ENCODE measurements at places on chromosomes 11 and 22.

- no peak for DNase-seq
Measured at GRCh38 chr22:50015451-50016307, 3.1 kb upstream of the IL17REL start.

- peak; percentile 63 for DNase-seq
Measured at GRCh38 chr11:108199446-108200321, 22.8 kb downstream of the NPAT start.

- no peak for DNase-seq
Measured at GRCh38 chr11:134656861-134657540, 245.0 kb upstream of the B3GAT1 start.

DNA sequence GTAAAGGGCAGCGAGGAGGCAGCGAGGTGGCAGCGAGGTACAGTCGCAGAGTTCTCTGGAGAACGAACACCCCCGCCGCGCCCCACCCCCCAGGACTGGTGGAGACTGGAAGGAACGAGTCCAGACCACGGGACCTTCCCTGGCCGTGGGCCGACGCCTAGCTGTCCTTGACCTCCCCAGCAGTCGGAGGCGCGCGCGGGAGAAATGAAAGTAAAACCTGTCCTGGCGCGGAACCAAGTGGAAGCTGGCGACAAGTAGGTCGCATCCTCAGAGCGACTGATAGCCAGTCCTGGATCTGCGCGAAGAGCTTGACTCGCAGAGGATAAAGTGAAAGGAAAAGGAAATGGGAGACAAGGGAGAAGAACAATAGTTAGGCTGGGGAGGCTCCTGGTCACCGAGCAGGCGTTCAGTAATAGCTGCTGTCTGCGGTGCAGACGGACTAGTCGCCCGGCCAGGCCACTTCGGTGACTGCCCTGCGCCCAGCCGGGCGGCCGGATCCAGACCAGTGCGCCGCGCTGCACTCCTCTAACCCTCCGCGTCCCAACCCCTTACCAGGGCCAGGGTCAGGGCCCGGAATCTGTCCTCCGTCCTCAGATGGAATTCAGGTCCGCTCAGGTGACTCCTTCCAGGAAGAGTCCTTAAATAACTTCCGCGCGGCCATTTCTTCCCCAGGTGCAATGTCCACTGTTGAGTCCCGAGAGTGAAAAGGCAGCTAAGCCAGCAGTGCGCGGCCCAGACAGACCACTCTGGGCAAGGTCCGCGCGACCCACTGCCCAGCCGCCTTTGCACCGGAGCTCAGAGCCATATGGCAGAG lies 1.9 kb upstream of the ADM start:
- peak; percentile 42 for DNase-seq

DNA sequence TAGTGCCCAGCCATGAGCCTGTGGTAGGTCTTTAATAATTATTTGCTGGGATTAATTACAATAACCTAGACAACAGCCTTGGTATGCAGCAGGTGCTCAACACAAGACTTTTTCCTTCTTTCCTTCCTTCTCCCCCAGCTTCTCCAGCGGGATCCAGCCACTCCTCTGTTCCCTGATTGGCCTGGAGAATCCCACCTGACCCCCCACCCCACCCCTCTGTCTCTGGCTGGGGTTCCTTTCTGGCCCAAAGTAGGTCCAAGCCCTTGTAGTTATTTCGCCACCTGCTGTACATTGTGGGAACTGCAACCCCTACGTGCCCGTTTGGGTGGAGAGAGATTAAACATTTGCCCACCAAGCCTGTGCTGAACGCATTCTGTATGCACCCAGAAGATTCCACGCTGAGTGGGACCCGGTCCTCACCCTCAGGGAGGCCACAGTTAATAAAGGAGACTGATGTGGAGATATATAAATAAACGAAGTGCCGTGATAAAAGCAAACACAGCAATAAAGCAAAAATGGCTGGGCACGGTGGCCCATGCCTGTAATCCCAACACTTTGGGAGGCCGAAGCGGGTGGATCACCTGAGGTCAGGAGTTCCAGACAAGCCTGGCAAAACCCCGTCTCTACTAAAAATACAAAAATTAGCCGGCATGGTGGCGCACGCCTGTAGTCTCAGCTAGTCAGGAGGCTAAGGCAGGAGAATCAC lies 32.1 kb upstream of the DGKZ start:
- peak; percentile 86 for DNase-seq

DNA sequence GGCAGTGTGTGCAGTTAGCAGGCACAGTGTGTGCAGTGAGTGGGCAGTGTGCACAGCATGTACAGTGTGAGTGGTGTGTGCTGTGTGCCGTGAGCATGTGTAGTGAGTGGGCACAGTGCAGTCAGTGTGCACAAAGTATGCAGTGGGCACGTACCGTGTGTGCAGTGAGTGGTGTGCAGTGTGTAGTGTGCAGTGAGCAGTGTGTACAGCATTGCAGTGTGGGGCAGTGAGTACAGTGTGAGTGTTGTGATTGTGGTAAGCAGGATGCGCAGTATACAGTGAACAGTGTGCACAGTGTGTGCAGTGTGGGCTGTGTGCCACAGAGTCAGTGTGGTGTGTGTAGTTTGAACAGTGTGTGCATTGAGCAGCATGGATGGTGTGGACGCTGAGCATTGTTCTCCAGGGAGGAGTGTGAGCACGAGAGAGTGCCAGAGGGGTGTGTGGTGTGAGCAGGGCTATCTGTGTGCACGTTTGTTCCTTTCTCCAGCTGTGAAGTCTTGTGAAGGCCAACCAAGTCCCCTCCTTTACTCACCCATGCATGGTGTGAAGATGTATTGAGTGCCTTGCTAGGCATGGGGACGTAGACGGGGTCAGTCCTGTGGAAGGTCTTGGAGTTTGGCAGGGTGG lies 3.0 kb downstream of the SHANK3 start:
- DNase-seq: peak; percentile 2

DNA sequence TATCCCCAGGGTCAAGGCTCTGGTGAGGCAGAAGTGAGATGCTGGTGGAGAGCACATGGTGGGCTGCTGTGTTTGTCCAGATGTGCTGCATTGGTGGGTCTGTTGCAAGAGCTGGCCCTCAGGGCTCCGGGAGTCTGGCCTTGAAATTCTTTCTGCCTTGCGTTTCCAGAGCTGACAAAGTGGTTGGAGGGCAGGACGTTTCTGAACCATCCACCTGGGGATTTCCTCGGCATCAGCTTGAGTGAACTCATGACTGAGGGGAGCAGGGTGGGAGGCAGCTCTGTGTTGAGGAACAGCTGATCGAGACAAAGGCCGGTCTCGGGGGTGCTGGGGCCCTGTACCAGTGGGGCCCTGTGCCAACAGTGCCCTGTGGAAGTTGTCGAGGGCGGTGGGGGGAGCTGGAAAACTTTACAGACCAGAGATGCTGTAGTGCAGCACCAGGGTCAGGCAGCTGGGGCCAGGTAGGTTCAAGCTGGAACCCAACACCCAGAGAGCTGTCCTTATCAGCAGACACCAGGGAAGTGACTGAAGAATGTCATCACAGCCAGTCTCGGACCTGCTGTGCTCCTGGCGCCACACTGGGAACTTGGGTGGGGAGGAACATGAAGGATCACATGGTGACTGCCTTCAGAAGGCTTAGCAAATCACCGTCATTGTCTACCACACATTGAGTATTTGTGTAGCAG lies 4.9 kb downstream of the TSKU start:
- no peak for DNase-seq

DNA sequence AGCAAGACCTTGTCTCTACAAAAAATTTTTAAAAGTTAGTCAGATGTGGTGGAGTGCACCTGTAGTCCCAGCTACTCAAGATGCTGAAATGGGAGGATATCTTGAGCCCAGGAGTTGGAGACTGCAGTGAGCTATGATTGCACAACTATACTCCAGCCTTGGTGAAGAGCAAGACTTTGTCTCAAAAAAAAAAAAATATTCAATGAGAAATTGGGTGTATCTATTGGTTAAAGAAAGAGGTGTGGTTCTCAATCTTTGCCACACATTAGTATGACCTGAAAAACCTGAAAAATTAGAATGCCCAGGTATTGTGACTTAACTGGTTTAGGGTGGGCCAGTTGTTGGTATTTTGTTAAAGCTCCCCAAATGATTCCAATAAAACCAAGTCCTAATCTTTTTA lies 32.4 kb downstream of the MTNR1B start:
- DNase-seq: no peak

DNA sequence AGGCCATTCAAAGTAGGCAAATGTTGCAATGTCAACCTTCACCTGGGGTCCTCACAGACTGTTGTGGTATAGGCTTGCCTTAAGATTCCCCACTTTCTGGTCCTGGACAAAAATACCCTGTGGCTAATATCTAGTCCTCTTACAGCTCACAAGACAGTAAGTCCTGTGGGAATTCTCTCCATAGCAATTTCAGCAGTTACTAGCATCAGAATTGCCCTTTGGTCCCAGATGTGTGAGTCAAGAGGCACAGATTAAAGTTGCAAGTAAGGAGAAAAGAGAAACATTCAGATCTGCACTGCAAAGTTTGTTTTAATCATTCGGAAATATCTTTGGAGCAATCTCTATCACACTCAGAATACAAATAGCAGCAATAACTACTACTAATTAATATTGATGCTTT lies 420.2 kb downstream of the NTM start:
- DNase-seq: no peak

DNA sequence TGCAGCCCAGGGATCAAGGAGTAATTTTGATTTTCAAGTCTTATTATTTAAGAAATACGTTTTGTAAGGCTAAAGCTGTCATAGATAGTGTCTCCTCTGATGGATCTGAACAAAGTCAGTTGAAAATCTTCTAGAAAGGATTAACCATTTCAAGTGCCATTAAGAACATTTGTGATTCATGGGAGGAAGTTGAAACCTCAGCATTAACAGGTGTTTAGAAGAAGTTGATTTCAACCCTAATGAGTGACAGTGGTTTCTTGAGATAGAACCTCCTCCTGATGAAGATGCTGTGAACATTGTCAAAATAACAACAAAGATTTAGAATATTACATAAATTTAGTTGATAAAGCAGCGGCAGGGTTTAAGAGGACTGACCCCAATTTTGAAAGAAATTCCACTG lies 61.7 kb downstream of the PRR5L start:
- no peak for DNase-seq

DNA sequence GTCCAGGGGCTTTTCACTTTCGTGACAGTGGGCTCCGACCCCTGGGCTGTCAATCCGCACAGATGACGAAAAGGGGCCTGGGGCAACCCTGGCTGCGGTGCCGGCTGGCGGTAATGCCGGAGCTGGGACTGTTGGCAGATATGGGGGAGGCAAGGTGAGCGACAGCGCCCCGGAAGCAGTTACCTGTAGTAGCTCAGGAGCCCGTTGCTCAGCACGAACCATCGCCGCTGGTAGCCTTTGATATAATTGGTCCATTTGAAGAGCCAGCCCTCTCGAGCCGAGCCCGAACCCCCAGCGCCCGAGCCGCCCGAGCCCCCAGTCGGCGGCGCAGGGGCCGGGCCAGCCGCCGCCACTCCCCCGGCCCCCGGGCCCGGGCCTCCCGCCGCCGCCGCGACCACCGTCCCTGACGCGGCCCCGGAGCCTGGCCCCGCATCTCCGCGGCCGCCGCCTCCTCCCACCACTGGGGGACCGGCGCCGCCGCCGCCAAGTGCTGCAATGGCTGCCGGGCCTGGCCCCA lies 396 bp downstream of the OSBP start:
- DNase-seq: no peak

GRCh38 chr11:16883174-16883573 lies 131.0 kb downstream of the PLEKHA7 start:
- DNase-seq: no peak

GRCh38 chr11:75532200-75533048 lies 6.7 kb upstream of the GDPD5 start:
- peak; percentile 82 for DNase-seq

GRCh38 chr11:119472186-119472855 lies 49.3 kb upstream of the THY1 start:
- DNase-seq: no peak
